ENCODE measurements at places on chromosomes 7 and 10.

- DNase-seq: no peak
Measured at GRCh38 chr7:134108802-134109201, 18.3 kb upstream of the LRGUK start.

- no peak for DNase-seq
Measured at GRCh38 chr7:151018421-151019129, 5.7 kb downstream of the ATG9B start.

- no peak for DNase-seq
Measured at GRCh38 chr10:23200997-23201652, 9.0 kb downstream of the PTF1A start.

DNA sequence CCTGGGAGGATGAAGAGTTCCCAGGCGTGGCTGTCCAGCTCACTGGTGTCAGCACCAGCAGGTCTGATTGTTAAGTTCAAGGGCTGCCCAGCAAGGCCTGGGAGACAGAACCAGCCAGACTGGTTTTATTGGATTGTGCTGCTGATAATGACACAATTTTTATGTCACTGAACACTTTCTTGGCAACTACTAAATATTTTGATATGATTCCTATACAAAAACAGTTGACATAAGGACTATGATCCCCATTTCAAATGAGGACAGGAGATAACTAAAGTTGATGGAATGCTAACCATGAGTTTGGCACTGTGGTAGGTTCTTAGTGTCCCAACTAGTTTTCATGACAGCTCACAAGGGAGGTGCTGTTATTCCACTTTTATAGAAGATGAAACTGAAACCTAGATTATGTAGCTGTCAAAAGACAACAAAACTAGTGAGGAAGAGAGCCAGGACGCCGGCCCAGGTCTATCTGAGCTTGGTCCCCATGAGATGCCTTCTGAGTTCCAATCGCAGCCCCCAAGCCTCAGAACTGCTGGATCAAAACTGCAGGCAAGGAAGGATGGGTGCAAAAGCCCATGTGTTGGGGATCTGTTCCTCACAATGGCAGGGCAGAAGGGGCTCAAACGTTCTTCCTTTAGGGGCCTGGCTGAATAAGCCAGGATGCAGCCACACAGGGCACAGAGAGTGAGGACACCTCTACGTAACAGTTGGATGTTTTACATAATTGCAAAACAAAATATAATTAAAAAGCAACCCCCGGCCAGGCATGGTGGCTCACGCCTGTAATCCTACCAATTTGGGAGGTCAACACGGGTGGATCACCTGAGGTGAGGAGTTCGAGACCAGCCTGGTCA is 52.8 kb downstream of the COBL start:
- no peak for DNase-seq

GRCh38 chr10:23317416-23317815 is 27.2 kb downstream of the C10orf67 start:
- no peak for DNase-seq

DNA sequence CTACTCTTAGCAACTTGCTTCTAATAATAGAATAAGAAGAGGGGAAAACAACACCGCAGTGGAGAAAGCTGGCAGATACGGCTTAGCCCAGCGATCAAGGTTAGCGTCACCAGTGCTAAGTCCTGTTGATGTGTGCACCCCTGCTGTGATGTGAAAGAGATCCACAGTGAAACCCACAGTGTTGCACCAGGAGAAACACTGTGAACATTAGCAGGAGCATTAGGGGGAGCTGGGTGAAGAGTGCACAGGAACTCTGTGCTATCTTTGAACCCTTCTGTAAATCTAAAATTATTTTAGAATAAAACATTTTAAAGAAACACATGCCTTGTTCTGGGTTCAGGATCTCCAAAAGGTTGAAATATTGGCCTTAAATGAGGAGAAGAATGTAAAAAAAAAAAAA is 154.1 kb upstream of the UNC5B start:
- no peak for DNase-seq

GRCh38 chr10:100479037-100479436 is 16.2 kb downstream of the WNT8B start:
- DNase-seq: no peak

GRCh38 chr7:80596933-80597517 is 41.4 kb upstream of the CD36 start:
- DNase-seq: no peak

DNA sequence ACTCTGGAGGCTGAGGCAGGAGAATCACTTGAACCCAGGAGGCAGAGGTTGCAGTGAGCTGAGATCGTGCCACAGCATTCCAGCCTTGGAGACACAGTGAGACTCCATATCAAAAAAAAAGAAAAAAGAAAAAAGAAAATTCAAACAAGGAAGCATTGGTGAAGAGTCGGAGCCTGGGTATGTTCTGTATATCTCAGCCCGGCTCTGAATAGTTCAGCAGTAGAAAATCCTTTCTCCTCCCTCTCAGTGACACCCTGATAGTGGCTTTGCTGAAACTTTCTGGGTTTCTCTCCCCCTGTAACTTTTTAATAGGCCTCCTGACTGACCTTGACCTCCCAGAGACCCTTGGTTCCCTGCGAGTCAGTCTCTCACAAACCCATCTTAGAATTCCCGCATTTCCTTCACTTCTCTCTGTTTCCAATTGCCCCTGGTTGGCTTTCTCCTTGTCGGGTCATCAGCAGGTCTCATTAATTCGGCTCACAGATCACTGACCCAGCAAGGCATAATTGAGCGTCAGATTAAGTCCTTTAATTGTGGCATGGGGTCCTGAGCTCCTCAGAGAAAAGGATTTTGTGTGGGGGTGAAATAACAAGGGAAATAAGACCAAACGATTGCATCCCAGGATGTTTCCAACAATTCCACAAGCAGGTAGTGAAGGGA is 541.6 kb upstream of the NRP1 start:
- no peak for DNase-seq
